ENCODE measurements at places on chromosomes 7 and 10.

GRCh38 chr7:3559278-3559677, 258.2 kb downstream of the SDK1 start:
- DNase-seq: no peak

GRCh38 chr7:88280801-88281200, 25.9 kb downstream of the STEAP4 start:
- no peak for DNase-seq

DNA sequence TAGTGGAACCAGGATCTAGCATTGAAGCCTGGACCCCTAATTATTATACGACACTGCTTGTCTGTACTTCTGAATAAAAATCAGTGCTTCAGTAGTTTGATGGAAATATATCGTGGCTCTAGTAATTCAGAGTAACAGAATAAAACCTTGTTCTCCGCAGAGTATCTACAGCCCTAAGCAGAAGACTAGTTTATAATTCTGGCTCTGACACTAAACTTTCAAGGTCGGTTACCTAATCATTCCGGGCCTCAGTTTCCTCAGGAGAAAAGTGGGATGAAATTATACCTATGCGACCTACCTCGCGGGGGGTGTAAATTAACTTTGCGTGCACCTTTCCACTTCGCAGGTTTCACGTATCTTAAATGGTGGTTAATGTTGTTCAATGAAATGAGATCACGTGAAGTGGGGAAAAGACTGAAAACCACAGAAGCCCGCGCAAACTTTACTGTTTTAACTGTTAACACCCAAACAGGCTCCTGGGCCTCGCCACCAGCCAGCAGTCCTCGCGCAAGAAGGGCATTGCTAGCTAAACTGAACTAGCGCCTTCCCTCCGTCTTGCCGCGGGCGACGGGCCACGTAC, 615 bp downstream of the THAP5 start:
- no peak for DNase-seq

GRCh38 chr7:11332865-11333228, 359.2 kb downstream of the PHF14 start:
- no peak for DNase-seq

DNA sequence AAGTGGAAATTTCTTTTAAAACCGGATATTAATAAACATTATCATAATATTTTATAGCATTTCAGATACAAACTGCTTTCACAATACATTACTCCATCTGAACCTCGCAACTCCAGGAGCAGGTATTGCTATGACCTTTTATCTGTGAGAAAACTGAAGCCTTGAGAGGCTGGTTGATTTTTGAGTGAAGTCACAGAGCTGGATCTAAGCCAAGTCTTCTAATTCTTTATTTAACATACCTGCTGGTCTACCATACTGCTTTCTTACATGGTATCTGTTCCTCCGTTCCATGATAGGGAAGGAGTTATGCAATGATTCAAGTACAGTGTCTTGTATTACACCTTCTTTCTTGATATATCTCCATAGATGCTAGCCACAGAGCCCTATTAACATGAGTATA, 37.4 kb upstream of the ITGB8 start:
- DNase-seq: no peak

DNA sequence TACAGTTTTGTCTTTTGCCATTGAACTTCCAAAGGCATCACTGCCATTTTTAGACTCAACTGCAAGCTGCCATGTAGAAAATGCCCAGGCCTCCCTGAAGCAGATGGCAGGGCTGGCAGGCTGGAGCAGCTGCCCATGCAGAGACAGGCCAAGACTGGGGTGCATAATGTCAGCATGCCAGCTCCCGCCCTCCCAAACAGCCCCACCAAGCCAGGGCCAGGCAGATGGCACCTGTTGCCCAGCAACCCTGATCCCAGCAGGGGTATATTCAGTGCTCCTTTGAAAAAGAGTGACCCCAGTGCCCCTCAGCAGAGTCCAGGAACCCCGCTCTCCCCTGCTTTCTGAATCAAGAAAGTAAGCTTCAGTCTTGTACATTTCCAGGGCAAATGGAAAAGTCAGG, 32.6 kb downstream of the VSTM4 start:
- no peak for DNase-seq

GRCh38 chr7:87874066-87874465, 2.1 kb downstream of the SLC25A40 start:
- DNase-seq: no peak

GRCh38 chr10:80442879-80443278, 11.2 kb upstream of the TSPAN14 start:
- DNase-seq: no peak
